ENCODE measurements at places on chromosomes 7 and 10.
A peak's percentile ranks its signal among the peaks of the same experiment; 100 is the strongest.

- no peak for DNase-seq
Measured at GRCh38 chr7:129110258-129110981, 34.1 kb upstream of the TSPAN33 start.

DNA sequence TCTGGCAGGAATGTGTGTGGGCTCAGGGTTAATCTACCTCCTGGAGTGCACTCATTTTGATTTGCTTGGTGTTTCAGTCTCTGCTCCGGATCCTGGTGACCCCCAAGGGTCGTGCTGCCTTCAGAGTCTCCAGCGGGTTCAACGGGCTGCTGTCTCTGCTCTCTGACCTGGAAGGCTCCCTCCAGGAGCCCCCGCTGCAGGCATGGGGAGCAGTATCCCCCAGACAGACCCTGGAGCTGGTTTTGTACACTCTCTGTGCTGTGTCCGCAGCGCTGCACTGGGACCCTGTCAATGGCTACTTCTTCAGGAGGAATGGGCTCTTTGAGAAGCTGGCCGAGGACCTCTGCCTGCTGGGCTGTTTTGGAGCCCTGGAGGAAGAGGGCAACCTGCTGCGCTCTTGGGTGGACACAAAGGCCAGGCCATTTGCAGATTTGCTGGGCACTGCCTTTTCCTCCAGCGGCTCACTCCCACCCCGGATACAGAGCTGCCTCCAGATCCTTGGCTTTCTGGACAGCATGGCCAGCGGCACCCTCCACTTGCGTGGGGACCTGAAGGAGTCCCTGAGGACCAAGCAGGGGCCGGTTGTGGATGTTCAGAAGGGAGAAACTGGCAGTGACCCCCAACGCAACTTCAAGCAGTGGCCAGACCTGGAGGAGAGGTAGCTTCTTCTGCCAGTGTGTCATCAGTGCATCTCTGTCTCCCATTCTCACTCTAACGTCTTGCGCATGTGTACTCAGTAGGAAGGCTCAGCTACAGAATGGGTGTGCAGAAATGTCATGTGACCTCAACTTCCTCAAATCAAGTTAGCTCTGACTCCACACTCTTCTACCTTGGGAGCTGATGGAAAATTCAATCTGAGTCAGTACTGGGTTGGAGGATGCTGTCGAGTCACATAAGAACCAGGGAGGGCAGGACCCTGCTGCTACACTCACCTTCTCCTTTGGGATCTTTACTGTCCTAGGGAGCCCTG is 58.5 kb downstream of the WDFY4 start:
- no peak for DNase-seq

- DNase-seq: no peak
Measured at GRCh38 chr7:122652876-122653275, 46.0 kb downstream of the RNF133 start.

DNA sequence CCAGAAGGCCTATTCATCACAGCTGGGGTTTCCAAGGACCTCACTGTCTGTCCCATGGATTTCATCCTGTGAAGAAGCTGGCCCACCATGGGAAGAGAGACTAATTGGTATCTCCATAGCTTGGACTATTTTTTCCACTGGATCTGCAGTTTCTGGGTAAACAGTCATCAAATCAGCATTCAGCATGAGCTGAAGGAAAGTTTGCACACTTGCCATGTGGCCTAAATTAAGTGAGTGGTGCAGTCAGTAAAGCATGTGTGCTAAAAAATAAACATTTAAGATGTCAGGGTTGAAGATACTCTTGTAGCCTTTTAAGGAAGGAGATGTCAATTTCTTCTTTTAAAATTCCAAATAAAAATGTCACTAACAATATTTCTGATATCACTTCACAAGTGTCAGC is 381.1 kb upstream of the ZMIZ1 start:
- DNase-seq: no peak

DNA sequence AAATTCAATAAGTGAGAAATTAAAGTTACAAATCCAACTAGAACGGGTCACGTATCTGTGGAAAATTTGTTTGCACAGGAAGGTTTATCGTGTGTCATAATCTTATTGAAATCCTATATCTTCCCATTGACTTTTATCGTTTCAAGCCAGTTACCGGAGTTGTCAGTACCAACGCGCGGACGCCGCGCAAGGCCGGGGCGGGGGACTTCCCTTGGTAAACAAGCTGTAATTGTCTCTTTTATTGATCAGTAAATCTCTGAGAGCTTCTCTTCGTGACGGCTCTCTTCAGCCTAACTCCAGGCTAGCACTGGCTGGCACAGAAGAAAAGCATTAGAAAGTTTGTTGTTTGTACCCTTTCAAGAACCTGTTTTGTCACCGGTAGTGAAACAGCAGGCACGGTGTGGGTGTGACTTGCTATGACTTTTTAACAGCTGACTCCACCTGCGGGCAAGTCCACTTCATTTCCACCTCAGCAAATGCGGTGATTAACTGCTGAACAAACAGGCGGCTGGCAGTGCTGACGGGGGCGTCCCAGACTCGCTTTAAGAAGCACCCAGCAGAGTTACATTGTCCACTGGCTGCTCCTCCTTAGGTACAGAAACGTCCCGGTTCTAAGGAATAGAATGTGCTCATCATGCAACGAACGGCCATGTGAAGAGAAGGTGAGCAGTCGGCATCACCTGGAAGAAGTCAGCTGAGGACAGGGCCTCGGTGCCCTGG is 215.8 kb downstream of the MAD1L1 start:
- DNase-seq: no peak

GRCh38 chr7:138565451-138566114 is 105.5 kb downstream of the TRIM24 start:
- DNase-seq: no peak

- DNase-seq: no peak
Measured at GRCh38 chr10:33723181-33723580, 388.7 kb upstream of the NRP1 start.

DNA sequence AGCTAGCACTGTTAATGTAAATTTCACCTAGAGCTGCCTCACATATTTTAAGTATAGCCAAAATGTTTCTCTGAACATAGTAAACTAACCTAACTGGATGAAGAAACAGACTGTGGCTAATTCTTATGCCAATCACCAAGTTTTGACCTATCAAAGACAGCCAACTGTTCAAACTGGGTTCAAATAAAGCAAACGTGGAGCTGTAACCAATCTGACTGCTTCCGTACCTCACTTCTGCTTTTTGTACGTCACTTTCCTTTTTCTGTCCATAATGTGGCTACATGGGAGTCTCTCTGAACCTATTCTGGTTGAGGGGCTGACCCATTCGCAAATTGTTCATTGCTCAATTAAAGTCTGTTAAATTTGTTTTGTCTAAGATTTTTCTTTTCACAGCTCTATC is 66.3 kb upstream of the ETV1 start:
- no peak for DNase-seq

DNA sequence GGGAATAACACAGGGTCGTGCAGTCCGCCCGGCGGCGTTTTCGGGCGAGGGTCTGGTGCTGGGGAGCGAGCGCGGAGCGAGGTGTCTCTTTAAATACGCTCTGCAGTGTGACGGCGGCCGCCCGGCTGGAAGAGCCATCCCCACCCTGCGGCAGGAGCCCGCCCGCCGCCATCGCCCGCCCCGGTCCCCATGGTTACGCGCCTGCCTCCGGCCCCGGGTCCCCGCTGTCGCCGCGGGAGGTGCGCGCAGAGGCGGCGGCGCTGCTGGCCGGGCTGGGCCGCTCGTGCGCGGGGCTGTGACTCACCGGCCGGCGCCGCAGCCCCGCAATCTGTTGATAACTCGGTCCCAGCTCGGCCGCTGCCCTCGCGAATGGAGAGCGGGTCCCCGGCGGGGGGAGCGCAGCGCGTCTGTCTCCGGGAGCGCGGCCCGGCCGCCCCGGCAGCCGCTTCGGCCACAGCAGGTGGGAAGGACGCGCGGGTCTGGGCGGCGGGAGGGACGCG is at the start of gene ADGRA1:
ADGRA1 (plus strand) TSS at position 246 of the 500 bp plus-strand sequence. CDS start 986 bp downstream, outside the sequence.
- no peak for DNase-seq

GRCh38 chr10:125262409-125262808 is 102.0 kb upstream of the CTBP2 start:
- DNase-seq: no peak

- no peak for DNase-seq
Measured at GRCh38 chr10:17516376-17516775, 62.0 kb upstream of the ST8SIA6 start.

DNA sequence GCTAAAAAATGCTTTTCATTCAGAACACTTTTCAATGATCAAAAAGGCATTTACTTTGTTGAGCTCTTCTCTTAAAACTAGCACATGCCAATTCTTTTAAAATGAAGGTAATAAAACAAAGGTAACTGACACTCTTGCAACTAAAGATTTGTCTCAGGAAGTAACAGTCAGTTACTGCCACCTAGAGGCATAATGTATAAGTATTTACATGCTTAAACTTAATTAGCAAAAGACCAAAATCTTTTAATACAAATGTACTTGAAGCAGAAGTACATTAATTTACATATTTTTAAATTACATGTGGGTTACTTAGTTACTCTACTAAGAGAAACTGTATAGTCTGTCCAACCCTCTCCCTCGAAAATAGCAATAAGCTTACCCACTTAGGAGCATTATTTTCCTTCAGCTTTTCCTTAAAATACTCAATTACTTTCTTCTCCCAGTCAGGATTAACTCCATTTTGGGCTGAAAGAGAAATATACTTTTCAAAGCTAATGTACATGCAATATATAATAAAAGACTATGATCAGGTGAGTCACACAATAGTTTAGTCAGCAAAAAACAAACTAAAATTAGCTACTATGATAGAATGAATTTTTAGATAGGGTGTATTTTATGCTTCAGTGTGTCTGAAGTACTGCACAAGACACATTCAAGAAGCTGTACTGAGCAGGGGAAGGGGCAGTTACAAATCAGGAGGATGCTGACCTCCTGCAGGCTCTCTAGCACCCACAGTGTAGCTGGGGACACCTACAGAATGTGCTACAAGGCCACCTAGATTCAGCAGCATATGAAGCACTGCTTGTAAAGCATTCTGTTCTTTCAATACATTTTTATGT is 13.0 kb downstream of the MCMBP start:
- no peak for DNase-seq

DNA sequence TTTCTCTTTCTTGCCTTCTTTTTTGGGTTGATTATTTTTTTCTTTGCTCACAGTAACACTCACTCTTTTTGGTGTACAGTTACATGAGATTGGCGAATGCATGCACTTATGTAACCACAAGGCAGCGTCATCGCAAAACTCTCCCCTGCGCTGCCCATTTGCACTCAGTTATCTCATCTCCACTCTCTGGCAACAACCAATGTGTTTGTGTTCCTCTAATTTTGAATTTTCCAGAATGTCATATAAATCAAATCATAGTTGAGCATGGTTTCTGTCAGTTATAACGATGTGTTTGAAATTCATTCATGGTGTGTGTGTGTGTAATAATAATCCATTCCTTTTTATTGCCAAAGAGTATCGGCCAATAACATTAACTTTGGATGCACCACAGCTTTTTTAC is 23.0 kb upstream of the IGFBP3 start:
- no peak for DNase-seq

DNA sequence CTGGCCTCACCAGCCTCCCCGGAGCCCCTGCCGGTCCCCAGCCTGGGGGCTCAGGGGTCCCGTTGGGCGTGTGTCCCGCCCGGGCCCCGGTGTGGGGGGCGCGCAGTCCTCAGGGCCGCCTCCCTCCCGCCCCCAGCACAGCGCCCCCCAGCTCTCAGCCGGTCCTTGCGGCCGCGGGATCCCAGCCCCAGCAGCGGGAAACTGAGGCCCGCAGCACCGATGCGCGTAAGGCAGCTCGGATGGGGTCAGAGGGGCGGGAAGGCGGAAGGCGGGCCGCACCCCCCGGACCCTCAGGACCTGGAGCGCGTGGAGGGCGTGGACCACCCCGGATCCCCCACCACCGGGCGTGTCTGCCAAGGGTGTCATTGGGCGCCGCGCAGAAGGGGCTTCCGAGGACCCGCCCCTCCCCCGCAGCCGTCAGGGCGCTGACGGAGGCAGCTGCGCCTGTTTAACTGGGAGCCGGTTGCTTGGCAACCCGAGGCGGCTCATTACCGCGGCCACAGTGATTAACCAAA is 14.9 kb downstream of the UNCX start:
- no peak for DNase-seq

DNA sequence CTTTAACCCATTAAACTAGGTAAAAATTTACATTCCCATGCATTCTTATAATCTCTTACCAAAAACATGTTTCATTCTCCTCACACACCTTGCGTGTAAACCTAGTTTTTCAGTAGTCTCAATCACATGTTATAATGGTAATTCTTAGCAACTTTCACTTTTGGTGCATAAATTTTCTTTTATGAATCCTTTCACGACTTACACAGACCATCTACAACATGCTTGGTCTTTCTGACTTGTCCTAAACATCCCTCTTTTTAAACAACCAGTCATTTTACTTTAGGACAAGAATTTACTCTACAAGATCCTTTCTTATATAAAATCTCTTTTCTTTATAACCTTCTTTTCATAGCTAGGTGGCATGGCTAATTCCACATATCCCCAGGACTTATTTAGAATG is 25.8 kb downstream of the FBXL13 start:
- no peak for DNase-seq

DNA sequence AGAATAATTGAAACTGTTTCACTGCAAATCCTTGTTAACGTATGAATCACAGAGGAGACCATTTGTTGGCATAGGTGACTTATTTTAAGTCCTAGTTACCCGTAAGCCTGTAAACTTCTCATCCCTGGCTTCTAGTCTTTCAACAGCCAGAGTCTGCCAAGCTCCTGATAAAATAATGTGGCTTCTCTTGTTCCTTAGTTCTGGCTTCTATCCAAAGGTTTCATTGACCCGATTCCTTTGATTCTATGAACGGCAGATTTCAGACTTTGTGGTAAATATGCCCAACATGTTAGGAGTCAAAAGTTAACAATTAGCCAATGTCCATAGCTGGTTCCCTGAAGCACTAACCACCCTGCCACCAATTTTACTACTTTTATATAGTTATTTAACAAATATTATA is 23.3 kb downstream of the DNAH11 start:
- no peak for DNase-seq

- no peak for DNase-seq
Measured at GRCh38 chr10:90652519-90652918, 205.3 kb downstream of the HTR7 start.

GRCh38 chr10:98361131-98362025 is 53.6 kb downstream of the PYROXD2 start:
- peak; percentile 6 for DNase-seq

DNA sequence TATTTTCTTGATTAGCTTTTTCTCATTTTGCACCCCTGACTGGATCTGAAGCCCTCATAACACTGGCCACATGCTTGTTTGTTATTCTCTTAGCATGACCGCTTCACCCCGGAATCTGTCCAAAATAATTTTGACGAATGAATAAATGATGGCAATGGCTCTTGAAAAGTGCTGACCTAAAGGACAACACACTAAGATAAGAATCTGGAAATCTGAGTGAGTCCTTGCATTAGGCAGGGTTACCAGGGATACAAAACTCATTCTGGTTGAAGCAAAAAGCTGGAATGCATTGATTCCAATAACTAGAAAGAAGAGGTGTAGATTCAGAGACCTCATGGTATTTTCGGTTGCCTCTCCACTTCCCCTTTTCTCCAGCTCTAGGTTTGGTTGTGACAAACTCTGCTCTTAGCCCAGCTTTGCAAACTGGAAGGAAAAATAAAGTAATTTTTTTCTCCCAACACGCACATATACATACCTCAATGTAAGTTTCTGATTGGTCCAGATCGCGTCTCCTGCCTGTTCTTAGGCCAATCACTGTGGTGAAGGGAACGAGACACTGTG is 157.4 kb downstream of the SKIDA1 start:
- no peak for DNase-seq

- no peak for DNase-seq
Measured at GRCh38 chr10:22252224-22252800, 34.5 kb upstream of the EBLN1 start.

Measured in esophagus squamous epithelium (tissue), 5 donors.